ENCODE measurements at places on chromosomes 5 and 9.

- DNase-seq, result no peak
Measured at GRCh38 chr5:35794684-35795375, 61.9 kb upstream of the IL7R start.

GRCh38 chr9:130101915-130102314 lies 48.2 kb downstream of the GPR107 start:
- DNase-seq, result no peak

DNA sequence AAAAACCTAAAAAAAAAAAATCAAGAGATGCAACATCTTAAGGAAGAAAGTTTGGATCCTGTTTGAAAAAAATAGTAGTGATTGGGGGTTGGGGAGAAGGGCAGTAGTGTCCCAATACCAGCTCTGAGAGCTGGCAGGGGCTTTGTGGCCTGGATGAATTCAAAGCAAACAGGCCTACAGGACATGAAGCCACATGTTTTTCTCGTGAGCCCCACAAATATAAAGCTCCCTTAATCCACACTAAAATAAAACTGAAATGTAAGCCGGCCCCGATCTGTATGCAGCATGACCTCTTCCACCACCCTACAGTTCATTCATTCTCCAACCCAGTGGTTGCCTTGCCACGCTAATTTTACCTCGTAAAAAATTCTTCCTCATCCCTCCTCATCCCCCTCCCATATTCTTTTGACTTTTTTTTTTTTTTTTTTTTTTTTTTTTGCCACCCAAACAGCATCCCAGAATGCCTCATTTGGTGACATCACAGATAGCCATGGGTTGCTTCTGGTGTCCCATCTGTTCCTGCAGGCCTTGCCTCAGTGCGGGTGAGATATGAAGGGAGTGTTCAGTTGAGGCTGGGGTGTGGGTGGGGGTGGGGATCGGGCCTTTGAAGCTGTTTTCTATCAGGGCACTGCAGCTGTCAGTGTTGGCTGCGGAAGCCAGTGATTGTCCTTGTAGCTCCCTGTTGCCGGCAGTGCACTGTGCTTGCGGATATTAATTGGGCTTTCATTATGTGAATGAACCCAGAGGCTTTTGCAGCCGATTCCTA lies 81.6 kb upstream of the NFIB start:
- no peak for DNase-seq

- no peak for DNase-seq
Measured at GRCh38 chr9:84832453-84832852, 162.9 kb downstream of the NTRK2 start.

- peak; percentile 73 for DNase-seq
Measured at GRCh38 chr5:19975795-19976194, 12.2 kb downstream of the CDH18 start.

- DNase-seq, result no peak
Measured at GRCh38 chr9:22229069-22229468, 217.6 kb upstream of the DMRTA1 start.

DNA sequence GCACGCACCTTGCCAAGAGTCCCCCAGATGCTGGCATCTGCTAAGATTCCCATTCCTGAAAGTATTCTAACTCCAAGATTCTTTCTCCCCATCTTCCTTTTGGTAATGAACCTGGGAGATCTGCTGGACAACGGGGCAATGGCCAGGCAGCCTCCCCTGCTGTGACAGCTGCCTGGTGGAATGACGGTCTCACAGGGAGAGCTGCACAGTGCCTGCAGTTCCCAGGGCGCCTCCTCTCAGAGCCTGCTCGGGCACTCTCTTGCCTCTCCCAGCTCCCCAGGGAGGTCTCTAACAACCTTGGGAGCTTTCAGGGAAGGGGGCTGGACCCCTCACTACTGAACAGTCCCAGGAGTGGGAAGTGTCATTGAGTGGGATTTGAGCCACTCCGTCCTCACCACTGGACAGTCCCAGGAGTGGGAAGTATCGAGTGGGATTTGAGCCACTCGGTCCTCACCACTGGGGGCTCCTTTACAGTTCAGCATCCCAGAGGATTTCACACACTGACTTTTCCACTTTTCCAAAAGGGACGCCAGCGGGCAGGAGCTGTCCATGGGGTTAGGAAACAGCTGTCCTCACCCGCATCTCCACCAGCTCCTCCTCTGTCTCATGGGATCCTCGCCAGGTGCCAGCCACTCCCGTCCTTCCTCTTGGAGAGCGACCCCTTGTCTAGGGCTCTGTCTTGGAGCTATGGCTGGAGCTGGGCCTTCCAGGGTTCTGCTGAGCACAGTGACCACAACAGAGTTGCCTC lies 65.7 kb downstream of the ADAMTS2 start:
- no peak for DNase-seq

Measured in ACHN (cell line).